ENCODE measurements at places on chromosomes 13 and 19.

- DNase-seq = peak; percentile 63
Measured at GRCh38 chr19:2083174-2083854, 12.8 kb downstream of the MOB3A start.

DNA sequence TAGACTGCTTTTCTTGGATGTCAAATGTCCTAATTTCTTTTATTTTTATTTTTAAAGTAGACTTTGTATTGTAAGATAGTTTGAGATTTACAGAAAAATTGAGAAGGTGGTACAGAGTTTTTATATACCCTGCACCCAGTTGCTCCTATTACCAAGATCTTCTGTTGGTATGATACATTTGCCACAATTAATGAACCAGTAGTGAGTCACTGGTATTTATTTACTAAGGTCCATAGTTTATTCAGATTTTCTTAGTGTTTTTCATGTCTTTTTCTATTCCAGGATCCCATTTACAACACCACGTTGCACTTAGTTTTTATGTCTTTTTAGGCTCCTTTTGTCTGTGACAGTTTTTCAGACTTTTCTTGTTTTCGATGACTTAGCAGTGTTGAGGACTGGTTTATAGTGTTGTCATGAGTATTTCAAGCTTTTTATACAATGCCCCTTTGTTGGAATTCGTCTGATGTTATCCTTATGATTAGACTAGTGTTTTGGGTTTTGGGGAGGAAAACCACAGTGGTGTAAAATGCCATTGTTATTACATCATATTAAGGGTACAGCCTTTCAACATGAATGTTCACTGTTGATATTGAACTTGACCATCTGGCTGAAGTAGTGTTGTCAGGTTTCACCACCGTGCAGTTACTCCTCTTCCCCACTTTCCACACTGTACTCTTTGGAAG lies 35.9 kb downstream of the COG3 start:
- DNase-seq = no peak

DNA sequence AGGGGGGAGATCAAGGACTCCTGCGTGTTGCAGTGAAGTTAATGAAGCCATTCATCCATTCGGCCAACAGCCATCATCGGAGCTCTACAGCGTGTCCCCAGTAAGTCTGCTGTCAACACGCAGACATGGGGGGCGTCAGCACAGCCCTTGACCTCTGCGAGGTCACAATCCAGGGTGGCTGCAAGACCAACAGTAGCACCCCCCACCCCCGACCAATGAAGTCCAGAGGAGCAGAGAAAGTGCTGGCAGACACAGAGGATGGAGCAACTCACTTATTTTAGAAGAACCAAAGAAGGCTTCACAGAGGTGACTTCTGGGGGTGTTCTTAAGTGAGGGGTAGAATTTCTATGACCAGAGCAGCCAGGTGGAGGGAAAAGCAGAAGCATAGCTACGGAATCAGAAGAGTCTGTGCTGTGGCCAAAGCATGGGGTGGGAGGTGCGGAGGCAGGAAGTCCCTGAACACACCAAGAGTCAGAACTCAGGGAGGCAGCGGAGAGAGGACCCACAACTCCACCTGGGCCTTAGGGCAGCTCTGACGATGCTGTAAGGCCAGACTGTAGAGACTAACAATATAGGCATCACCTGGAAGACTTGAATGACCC lies 185.4 kb downstream of the FOXO1 start:
- no peak for DNase-seq

DNA sequence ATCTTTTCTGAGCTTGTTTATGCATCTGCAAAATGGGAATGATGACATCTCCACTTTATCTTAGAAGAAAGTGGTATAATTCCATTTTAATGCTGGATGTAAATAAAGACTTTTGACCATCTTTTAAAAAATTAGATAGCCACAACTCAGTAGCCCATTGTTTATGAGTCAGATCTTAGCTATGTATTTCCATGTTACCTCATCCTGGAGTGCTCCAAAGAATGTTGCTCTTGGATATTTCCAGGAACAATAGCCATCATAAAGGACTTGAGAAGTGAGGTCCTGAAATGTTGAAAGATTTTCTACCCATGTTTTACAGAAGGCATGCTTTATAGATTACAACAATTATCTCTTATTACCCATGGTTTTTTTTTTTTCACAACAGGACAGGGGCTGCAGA lies 229.3 kb upstream of the EDNRB start:
- DNase-seq = no peak

DNA sequence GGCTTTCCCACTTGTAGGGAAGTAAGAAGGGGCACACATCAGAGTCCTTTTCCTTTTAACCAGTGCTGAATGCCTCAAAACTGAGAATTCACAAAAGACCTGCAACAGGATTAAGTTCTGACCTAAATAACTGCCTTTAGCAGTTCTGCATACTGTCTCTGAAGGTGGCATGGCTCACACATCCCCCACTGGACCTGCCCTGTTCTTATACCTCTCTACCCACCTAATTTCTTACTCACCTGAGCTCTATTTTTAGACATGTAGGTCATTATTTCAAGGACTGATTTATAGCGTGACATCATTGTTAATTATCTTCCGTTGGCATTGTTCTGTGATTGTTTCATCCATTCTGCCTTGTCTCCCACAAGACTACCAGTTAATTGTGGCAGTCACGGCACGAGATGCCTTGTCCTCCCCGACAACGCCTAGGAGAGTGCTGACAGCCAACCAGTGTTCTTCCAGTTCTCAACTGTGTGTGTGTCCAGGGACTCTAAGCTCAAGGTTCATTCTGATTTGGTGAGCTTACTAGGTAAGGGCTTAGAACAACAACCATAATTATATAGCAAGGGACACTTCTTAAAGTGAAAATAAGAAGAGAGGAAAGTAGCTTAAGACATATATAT lies 27.1 kb upstream of the UBL3 start:
- DNase-seq = no peak

GRCh38 chr13:99133848-99134247 lies 66.8 kb upstream of the UBAC2 start:
- DNase-seq = no peak

GRCh38 chr19:17784201-17785008 lies 10.5 kb upstream of the B3GNT3 start:
- DNase-seq = peak; percentile 67

DNA sequence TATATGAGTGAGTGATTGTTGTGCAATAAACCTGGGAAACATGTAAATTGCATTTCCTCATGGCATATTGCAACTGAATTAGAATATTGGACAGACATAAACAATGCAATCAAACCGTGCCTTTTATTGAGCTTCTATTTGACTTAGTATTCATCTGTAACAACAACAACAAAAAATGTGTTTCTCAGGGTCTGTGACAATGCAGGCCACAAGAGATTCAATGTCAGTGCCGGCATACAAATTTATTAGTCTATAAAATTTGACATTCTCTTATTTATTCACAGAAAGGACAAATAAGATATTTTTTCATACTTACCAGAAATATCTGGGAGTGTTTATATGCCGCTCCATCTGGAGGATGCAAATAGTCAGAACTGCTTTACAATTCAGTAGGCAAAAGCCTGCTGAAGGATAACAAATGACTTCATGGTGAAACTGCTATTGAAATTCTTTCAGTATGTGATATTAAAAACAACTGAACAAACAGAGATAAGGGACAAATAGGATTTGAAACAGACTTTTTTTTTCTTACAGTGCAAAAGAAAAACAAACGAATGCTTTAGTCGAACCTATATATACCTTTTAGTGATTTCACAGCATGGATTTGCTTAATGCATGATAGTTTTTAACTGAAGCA lies 77.2 kb downstream of the DACH1 start:
- no peak for DNase-seq

Measured in effector memory CD8-positive, alpha-beta T cell (primary cell).